ENCODE measurements at places on chromosomes 6 and 20.

DNA sequence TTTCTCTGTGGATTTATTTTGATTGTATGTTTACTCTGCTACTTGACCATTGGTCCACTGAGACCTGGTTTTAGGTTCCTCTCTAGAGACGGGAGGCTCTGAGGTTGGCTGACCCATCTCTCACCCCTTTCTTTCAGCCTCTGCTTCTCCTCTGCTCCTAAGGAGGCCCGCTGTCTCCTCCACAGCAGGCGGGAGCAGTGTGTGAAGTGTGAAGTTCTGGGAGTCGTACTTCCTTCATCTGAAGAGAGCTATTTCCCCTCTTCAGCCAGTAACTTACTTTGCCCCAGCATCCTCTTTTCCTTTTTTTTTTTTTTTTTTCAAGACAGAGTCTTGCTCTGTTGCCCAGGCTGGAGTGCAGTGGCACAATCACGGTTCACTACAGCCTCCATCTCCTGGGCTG is 21.1 kb downstream of the PDRG1 start:
- H3K27ac ChIP-seq = no peak overlapping the region
- no peak overlapping the region for H3K4me3 ChIP-seq
- no peak for DNase-seq
- H3K27me3 ChIP-seq = no peaks in the 10 kb centered on the region
- no peaks in the 10 kb centered on the region for H3K36me3 ChIP-seq
- peaks cover 3% of the 10 kb centered on the region for H3K4me1 ChIP-seq

DNA sequence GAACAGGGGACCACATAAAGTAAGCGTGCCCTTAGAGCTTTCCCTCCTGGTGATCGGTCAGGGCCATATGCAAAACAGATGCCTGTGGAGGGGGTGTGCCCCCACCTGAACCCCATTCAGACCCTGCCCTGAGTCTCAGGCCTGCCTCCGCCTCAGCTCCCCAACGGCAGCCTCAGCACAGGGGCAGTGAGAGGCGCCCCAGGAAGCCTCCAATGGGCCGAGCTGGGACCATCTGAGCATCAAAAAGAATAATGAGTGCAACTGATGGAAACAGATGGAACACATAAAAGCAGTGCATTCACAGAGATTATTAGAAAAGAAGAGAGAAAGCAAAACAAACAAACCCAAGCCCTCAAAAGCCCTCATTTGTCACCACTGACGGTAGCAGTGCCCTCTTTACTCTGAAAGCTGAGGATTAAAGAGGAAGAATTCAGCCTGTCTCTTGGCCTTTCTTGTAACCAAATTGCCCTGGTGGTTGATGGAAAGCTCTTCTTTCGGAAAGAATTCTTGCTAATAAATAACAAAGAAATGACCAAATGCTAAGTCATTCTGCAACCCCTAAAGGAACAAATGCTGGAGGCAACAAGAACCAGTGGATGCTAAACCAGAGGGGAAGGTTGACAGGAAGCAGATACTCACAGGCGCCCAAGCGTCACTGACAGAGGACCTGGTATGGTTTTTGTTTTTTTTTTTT is 6.8 kb downstream of the ADISSP start:
- no peak for DNase-seq
- no peaks in the 10 kb centered on the region for H3K4me1 ChIP-seq
- no peak overlapping the region for H3K4me3 ChIP-seq
- H3K27me3 ChIP-seq = no peaks in the 10 kb centered on the region

DNA sequence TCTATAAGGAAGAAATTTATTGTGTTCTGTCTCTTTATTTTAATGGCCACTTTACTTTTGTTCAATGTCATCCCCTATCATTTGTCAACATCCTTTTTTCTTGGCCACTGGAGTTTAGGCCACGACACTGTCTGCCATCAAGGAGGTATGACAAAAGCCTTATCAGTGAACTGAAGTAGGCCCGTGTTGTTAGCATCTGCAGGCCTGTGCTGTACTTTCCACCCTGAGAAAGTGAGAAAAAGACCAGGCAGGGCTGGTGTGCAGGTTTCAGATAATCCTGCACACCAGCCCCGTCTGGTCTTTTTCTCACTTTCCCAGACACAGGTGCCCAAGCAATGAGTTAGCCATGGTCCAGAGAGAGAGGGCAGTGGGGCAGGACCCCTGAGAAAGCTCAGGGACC is 57.6 kb downstream of the GOPC start:
- H3K36me3 ChIP-seq = peaks cover 3% of the 10 kb centered on the region
- DNase-seq = no peak
- H3K27ac ChIP-seq = no peak overlapping the region
- no peaks in the 10 kb centered on the region for H3K27me3 ChIP-seq
- no peak overlapping the region for H3K4me3 ChIP-seq

- H3K4me3 ChIP-seq = no peak overlapping the region
- H3K27ac ChIP-seq = no peak overlapping the region
- no peak for DNase-seq
- H3K27me3 ChIP-seq = no peaks in the 10 kb centered on the region
- H3K36me3 ChIP-seq = no peaks in the 10 kb centered on the region
Observed at GRCh38 chr20:8066662-8067061, 47.1 kb upstream of the TMX4 start.

- no peaks in the 10 kb centered on the region for H3K36me3 ChIP-seq
- no peak overlapping the region for H3K27ac ChIP-seq
- H3K27me3 ChIP-seq = no peaks in the 10 kb centered on the region
- DNase-seq = no peak
- no peaks in the 10 kb centered on the region for H3K4me1 ChIP-seq
Observed at GRCh38 chr6:109182578-109182977, 87.3 kb downstream of the CEP57L1 start.

DNA sequence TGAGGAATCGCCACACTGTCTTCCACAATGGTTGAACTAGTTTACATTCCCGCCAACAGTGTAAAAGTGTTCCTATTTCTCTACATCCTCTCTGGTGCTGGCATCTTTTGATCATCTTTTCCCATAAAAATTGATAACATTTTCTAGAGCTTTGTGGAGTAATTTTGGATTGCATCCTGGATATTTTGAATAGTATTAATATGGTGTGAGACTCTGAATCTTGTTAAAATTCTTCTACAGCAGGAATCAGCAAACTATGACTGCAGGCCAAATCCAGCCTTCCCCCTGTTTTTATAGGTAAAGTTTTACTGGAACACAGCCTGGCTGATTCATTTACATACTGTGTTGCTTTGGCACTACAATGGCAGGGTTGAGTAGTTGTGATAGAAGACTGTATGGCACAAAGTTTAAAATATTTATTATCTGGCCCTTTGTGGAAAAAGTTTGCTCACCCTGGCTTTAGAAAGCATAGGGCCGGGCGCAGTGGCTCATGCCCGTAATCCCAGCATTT is 15.0 kb upstream of the RNF8 start:
- no peak overlapping the region for H3K4me3 ChIP-seq
- H3K36me3 ChIP-seq = no peaks in the 10 kb centered on the region
- no peak for DNase-seq
- no peaks in the 10 kb centered on the region for H3K4me1 ChIP-seq
- H3K27ac ChIP-seq = no peak overlapping the region

DNA sequence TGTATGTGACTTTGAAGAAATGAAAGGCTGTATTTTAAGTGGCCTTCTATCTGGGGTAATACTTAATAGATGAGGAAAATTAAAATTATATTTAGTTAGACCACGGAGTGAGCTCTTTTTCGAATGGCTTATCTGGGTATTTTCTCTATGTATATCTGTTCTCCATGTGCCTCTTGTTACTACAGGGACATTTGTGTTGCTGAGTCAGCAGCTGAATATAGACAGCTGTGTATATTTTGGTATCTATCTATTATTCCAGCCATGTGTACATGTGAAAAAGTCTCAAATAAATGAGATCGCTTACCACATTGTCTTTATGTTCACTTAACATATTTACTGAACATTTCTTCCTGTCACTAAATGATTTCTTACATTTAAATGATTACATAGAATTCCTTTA is 57.2 kb downstream of the TMEM200A start:
- H3K4me1 ChIP-seq = peaks cover 5% of the 10 kb centered on the region
- no peak overlapping the region for H3K4me3 ChIP-seq
- no peak for DNase-seq
- H3K36me3 ChIP-seq = no peaks in the 10 kb centered on the region
- H3K27me3 ChIP-seq = no peaks in the 10 kb centered on the region

- no peaks in the 10 kb centered on the region for H3K4me1 ChIP-seq
- no peak overlapping the region for H3K27ac ChIP-seq
- H3K4me3 ChIP-seq = no peak overlapping the region
- no peaks in the 10 kb centered on the region for H3K36me3 ChIP-seq
Observed at GRCh38 chr20:49297605-49298530, 20.0 kb upstream of the ZNFX1 start.

- no peaks in the 10 kb centered on the region for H3K27me3 ChIP-seq
- H3K4me3 ChIP-seq = no peak overlapping the region
- no peaks in the 10 kb centered on the region for H3K4me1 ChIP-seq
- no peaks in the 10 kb centered on the region for H3K36me3 ChIP-seq
- H3K27ac ChIP-seq = no peak overlapping the region
Observed at GRCh38 chr6:73282871-73283270, 19.9 kb upstream of the KHDC1 start.

DNA sequence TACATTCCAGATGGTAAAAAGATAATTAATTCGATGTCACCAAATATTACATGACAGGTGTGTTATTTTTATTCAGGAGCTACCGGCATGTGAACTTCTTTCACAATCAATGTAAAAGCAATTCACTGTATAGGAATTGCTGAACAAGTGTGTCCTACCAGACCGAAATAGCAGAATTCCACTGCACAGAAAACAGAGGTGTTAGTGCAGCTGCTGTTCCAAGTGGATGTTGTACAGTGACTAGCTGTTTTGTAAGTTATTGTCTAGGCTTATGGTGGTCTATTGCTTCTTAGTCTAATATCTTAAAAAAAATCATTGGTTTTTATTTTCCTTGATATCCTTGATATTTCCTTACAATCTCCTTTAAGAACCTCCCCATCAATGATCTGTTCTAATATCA is 107.4 kb downstream of the COL19A1 start:
- no peak overlapping the region for H3K27ac ChIP-seq
- no peaks in the 10 kb centered on the region for H3K4me1 ChIP-seq
- H3K27me3 ChIP-seq = no peaks in the 10 kb centered on the region

DNA sequence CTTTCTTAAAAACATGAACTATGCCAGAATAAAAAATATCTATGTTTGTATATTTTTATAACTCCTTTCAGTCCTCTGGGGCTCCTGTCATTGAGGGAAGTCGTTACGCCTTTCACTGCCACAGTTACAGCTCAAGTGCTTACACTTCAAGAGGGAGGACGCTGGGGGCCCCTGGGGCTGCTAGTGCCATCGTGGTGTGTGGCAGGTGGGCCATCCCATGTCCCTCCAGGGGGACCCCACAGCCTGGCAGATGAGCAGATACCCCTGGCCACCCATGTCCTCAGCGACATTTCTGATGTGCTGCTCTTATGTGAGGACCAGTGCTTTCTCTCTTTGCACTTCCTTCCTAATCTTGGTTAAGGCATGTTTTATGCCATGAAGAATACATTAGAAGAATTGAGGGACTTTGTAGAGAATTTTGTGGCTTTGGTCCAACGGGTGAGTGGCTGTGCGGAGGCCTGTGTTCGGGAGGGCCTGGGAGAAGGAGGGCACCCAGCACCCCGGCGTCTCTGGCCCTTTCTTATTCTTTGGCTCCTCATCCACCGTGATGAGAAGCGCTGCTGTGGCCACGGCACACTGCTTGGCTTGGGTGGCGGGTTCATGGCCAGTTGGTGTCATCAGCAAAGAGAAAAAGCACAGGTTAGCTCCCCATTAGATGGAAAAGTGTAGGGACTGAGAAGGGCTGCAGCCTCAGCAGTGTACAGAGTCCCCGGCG is 38.3 kb upstream of the SYNJ2 start:
- no peak for DNase-seq
- H3K27ac ChIP-seq = no peak overlapping the region
- H3K4me3 ChIP-seq = no peak overlapping the region
- no peaks in the 10 kb centered on the region for H3K4me1 ChIP-seq
- H3K36me3 ChIP-seq = peaks cover 28% of the 10 kb centered on the region

DNA sequence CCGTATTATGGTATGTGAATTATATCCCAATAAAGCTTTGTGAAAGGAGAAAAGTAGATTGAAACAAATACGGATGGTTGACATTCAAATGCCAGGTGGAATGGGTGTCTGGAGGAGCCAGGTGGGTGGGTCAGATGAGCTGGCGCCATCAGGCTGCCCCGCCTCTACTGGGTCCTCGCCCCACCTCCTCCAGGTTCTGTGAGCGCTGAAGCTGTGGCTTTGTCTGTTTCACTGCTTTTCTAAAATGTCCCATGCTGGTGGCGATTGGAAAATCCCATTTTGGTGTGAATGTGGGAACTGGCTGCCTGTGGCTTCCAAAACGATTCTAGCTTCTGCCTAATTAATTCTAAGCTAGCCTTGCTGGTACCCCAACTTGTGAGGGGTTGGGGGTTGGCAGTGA is 16.5 kb downstream of the DUSP22 start:
- H3K36me3 ChIP-seq = no peaks in the 10 kb centered on the region
- no peak overlapping the region for H3K27ac ChIP-seq
- H3K4me1 ChIP-seq = no peaks in the 10 kb centered on the region

- no peaks in the 10 kb centered on the region for H3K4me1 ChIP-seq
- no peak overlapping the region for H3K27ac ChIP-seq
- H3K4me3 ChIP-seq = no peak overlapping the region
- no peak for DNase-seq
Observed at GRCh38 chr20:20228351-20228750, 139.6 kb upstream of the INSM1 start.

DNA sequence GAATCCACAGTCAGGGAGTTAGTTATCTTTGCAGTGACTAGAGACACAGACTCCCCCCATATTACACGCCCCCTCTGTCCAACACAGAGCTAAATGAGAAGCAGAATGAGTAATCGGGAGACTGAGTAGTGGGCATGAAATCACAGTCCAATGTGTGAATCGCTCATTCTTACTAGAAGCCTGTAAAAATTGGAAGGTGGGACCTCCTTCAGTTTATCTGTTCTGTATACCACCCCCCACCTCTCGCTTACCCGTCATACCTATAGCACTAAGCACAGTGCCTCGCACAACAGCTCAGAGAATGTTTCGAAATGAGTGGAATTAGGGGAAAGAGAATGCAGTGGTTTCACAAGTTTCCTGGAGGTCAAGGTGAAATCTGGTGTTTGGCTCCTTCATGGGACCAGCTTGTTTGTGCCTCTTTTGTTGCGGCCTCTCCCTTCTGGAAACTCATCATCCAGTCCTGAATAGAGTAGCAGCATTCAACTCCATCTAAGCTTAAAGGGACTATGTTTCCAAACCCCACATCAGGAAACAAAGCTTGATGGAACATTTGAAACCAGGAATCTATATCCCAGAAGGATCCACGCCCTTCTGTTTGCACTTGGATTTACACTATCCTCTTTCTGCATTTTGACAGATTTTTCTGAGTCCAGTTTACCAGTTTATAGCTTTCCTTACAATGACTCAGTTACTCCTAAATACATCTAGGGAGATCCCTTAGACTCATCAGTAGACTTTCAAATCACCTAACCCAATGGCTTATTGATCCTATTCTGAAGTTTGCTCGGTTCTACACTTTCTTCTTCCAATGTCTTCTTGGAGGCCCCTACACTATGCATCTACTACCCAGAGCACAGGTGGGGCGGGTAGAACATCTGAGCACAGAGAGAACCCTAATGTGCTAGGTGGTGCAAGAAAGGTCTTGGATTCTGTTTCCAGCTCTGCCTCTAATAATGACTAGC is 59.2 kb upstream of the PIM1 start:
- H3K27ac ChIP-seq = no peak overlapping the region
- H3K27me3 ChIP-seq = no peaks in the 10 kb centered on the region
- H3K4me3 ChIP-seq = no peak overlapping the region
- H3K4me1 ChIP-seq = no peaks in the 10 kb centered on the region
- peaks cover 48% of the 10 kb centered on the region for H3K36me3 ChIP-seq
